ENCODE measurements at places on chromosomes 16 and 17.

DNA sequence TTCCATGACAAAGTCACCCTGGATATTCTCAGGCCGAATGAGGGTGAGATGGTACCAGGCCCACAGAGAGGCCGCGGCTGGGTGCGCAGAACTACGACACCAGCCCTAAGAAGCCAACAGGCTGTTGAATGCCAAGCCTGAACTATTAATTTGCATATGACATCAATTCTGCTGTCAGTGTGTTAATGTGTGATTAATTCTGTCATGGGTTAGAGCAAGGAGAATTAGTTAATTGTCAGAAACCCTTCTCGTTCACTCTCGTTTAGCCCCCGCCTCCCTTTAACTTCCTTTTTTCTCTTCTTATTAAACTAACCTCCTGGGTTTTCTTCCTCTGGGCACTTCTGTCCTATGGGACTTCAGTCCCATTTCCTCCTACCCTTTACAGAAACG is 123.4 kb downstream of the ZFHX3 start:
- DNase-seq, result no peak

- no peak for DNase-seq
Observed at GRCh38 chr16:58923094-58923493, 189.0 kb upstream of the GOT2 start.

- no peak for DNase-seq
Observed at GRCh38 chr17:71176928-71177443, 943.8 kb upstream of the SOX9 start.

DNA sequence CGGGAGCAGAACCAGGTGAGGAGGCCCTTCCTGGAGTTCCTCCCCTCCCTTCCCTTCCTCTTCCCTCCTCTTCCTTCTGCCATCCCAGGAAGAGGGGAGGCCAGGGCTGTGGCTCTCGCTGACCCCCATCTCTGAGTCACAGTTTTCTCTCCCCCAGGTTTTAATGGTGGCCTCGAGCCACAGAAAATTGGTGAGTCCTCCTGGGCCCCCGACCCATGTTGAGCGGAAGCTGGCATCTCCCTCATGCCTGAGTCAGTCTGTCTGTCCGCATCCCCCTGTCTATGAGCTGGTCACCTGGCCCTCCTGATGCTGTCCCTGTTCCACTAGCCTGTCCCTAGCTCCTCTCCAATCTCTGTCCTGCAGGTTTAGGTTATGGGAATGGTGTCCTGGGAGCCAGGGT is 12.8 kb upstream of the CLDN9 start:
- DNase-seq, result no peak

DNA sequence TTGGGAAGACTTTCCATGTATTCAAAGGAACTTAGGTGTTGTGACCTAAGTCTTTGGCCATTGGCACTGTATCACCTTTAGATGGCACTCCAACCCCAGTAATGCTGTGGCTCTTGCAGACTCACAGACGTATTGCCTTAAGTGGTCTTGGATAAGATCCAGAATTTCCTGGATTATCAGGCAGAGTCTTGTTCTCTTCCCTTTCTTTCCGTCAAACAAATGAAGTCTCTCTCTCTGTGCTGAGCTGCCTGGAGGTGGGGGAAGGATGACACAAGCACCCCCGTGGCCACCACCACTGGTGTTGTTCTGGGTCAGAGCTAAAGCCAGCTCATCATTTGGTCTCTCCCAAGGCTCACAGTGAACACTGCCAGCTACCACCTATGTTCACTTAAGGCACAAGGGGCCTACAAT is 789.9 kb upstream of the KIF2B start:
- DNase-seq, result no peak

DNA sequence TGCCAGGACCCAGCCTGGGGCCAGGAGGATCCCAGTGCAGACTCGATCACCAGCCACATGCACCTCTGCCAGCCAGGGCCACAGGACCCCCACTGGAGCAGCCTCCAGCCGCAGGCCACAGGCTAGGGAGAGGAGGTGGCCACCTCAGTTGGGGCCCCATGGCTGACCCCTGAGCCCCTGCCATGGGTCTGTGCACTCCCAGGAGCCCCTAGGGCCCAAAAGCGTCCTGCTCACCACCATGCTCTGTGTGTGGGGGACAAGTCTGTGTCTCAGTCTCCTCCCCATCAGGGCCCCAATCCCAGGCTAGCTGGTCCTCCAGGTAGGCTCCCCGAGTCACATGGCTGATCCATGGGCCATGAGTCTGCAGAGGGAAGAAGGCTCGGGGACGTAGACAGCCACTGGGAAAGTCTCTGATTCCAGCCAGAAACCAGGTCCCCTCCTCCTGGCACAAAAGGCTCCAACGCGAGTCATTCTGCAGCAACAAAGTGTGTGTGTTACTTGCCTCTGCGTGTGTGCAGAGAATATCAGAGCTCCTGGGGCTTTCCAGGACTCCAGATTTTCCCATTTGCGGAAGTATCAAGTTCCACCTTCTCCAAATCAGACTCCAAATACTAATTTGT is 6.1 kb upstream of the PRSS8 start:
- DNase-seq, result no peak

GRCh38 chr16:54424043-54424451 is 137.5 kb upstream of the IRX3 start:
- DNase-seq, result no peak

DNA sequence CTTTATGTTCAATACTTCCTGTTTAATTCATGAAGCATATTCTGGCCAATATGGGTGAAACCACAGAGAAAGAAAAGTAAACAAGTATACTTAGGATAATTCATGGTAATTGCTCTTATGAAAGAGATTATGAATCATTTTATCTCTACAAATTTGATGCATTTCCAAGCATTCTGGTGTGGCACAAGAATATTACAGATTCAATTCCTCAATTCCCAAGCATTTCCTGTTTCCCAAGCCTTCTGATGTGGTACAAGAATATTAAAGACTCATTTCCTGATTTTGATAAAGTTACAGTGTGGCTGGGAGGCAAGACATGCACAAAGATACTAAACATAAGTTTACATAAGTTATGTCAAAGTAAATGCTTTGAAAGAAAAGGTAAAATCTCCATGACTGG is 126.1 kb upstream of the NUDT7 start:
- no peak for DNase-seq

DNA sequence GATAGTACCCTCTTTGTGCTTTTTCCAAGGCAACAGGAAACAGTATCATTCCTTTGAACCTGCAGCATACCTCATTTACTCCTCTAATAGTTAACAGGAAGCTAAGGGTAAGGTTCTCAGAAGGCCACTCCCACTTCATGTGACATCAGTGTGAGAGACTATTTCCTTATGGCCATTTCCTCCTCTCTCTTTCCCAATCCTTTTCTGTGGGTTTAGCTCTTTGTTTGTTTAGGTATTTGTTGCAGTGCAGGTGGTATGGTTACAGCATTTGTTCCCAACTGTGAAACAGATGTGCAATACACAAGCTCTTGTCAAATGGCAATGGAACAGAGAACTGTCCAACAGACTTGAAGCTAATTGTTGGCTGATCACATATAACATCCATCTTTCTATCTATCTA is 14.7 kb downstream of the TMC5 start:
- DNase-seq, result no peak
